ENCODE measurements at places on chromosomes 16 and 17.

- DNase-seq = no peak
Observed at GRCh38 chr16:15843635-15844279, 13.1 kb downstream of the MYH11 start.

- DNase-seq = no peak
Observed at GRCh38 chr17:83107656-83108048, 28.2 kb downstream of the METRNL start.

GRCh38 chr17:73305845-73306836 lies 5.7 kb downstream of the CDC42EP4 start:
- DNase-seq = no peak

DNA sequence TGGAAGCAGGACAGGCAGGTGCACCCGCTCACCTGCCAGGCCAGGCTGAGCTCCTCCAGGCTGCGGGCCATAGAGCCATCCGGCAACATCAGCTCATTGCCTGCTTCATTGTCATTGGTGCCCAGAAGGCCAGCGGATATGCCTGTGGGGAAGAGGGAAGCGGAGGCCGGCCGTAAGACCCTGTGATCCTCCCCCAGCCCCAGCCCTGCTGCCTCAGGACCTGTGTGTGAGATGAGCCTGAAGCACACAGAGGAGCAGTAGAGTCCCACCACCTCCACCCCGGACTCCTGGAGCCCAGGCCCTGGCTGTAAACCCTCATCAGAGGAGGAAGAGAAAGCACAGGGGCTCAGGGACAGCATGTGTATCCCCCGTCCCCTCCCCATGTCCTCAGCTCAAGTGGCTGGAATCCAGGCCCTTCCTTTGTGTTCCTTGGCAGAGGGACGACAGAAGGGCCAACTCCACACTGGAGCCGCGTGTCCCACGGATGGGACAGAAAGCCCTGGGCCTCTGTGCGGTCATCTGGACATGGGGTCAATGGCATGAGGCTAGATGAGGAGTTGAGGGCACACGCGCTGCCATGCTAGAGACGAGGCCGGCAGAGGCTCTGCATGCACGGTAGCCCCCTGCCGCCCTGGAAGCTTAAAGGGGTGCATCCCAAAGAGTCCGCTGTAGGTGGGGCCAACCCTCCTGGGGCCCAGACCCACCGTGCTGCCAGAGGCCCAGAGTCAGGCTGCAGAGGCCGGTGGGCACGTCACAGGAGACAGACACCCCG lies 39.1 kb downstream of the RMI2 start:
- no peak for DNase-seq

DNA sequence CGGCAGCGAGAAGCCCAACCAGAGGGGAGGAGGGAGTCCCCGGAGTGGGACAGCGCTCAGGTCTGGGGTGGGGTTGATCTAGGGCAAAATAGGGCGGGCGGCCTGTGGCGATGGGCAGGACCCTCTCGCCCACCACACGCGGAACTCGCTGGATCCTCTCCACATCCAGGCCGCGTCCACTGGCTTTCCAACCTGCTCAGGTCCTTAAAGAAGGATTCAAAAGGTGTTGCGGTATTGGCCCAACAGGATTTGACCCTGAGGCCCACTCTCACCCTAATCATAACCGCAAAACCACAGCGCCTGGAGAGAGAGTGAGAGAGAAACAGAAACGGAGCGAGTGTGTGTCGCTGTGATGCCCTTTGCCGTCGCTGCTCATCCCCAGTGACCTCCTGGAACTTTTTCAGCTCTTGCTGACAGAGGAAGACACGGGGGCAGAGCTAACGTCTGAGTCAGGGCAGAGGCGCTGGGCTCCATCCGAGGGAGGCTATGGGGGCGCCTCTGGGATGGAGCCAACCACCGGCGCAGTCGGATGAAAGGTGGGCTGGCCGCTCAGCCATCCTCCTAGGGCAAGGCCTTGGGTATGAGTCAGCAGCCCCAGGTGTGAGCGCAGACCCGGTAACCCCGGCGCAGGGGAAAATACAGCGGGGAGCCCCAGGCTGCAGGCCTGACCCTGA lies 16.7 kb upstream of the OR1F1 start:
- DNase-seq = peak; percentile 76

- no peak for DNase-seq
Observed at GRCh38 chr17:48499248-48499647, 31.6 kb downstream of the HOXB1 start.

DNA sequence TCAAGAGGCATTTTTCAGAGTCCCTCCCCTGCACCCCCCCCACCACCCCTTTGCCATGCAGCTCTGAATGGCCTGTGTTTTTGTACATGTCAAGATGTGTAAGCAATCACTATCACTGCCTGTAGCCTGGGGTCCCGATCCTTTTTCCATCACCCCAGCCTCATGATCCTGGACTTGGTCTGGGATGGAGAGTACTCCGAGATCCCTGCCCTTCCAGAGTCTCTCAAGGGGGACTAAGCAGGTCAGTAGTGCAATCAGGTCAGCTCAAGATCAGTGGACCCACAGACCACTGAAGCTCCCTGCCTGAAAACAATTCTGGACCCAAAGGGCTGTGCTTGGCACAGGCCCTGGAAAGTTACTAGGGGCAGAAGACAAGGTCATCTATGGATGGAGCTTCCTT lies 7.5 kb upstream of the GJD3 start:
- DNase-seq = no peak

DNA sequence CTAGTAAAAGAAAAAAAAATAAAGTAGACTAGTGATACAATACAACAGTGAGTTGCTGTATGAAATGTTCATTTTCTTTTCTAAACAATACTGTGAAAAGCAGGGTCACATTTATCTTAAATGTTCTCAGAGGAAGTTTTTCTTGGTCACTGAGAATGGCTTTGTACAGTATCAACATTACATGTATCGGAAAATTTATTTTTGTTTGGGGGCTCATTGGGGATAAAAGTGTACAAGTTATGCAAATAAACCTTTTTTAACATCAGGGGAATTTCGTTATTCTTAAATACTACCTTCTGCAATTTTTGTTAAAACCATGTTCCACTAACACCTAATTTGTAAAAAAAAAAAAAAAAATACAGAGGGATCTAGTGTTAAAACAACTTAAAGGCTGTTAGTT lies 8.7 kb upstream of the ZNF594 start:
- no peak for DNase-seq

- DNase-seq = no peak
Observed at GRCh38 chr17:3556916-3557767, 470 bp downstream of the TRPV3 start.

Measured in CD8-positive, alpha-beta T cell (primary cell).